ENCODE measurements at places on chromosomes 5 and 9.

- no peak for DNase-seq
Measured at GRCh38 chr5:53488195-53488722, 7.8 kb downstream of the FST start.

GRCh38 chr5:30959238-30959637, 234.2 kb upstream of the CDH6 start:
- no peak for DNase-seq

GRCh38 chr9:130626249-130626996, 38.0 kb upstream of the PRDM12 start:
- no peak for DNase-seq

DNA sequence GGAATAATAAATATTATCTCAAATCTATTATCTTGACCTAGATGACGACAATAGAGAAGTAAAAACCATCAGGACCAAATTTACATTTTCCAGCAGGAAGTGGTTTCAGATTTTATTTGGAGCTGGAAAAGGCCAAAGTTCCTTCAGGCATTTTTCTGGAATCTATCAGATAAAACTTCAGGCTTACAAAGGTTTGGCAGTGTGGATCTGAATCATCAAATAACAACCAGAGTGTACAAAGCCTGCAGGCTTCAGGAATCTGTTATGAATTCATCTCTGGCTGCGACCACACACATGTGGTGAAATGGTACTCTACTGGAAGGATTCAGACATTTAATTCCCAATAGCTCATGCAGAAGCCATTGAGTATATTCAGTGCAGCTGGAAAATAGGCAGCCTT, 726.4 kb upstream of the GRAMD2B start:
- no peak for DNase-seq

DNA sequence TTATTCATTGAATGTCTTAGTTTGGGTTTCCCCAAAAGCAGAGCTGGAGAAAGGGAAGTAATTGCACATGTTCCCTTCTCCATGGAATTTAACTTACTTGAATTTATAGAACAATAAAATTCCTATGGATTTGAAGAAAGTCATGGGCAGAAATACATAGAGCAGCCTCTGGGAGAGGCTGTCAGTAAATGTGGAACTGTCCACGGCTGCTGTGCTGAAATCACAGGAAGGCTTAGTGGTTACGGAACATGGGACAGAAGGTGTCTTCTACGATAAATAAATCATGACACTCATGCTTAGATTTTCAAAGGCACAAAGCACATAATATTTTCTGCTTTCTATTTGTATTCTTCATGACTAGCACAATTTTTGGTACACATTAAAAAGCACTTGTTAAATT, 440.6 kb upstream of the IZUMO3 start:
- DNase-seq: no peak

- DNase-seq: no peak
Measured at GRCh38 chr9:129832982-129833381, 2.1 kb downstream of the C9orf78 start.

- no peak for DNase-seq
Measured at GRCh38 chr5:166119506-166119905, 2171.9 kb upstream of the WWC1 start.

- no peak for DNase-seq
Measured at GRCh38 chr9:101791938-101792337, 53.5 kb upstream of the GRIN3A start.

DNA sequence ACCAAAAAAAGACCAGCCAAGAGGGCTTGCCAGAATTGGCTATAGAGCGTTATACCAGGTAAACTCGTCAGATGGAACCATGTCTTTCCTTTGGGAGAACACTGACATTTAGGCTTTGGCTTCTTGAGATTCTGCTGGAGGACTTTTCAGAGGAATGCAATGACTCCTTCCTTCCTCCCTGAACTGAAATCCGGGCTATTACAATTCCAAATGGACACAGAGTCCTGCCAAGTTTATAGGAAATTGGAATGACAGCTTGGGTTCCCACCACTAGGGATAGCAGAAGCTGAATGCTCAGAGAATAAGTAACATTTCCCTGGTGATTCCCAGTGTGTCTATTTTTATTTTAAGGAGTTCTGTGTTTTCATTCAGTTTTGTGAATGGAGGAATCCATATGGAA, 143.0 kb downstream of the FGF1 start:
- DNase-seq: no peak

GRCh38 chr9:93288341-93288740, 104.4 kb downstream of the WNK2 start:
- no peak for DNase-seq

DNA sequence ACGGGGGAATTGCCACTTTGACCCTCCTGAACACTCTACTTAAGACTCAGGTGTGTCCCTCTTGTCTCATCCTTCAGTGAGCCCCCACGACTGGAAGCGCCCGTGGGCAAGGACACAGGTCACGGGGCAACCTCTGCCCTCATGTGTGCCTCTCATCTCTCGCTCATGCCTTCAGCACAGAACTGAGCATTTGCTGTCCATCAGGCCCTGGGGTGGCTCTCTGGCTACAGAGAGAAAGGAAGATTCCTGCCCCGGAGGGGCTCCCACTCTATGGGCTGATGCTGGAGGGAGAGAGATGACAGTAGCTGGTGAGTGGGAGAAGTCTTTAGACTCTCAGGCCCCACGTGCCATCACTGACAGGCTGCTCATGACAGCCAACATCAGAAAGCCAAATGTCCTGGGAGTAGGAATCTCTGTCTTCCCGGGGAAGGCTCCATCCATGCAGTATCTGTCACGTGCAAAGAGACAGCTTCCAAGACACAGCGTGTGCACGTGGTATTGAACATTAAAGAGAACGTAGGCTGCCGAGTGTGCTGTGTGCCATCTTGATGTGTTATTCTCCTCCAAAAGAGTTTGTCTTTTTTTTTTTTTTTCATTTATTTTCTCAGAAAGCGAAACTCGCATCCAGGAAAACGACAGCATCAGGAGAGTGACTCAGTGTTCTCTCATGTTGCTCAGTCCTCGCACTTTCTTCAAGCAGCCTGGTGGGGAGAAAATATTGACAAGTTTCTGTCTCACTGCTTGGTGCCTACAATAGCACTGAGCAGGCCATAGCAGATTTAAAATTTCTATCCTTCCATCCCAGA, 190.5 kb downstream of the GAS1 start:
- no peak for DNase-seq

DNA sequence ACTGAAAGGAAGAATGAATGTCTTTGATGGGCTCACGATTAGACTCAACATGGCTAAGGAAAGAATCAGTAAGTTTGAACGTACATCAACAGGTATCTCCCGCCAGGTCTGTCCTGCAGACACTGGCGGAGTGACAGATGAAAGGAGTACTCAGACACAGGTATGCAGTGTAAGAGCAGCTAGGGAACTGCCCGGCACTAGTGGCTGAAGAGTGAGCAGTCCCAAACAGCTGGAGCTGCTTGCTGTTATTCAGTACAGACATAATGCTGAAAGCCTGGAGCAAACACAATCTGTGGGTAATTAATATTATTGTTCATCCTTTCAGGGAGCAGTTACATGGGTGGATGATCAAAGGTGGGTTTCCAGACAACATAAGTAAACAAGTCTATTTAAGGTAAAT, 835.5 kb downstream of the TLE4 start:
- DNase-seq: no peak

GRCh38 chr9:95791695-95792094, 83.8 kb upstream of the ERCC6L2 start:
- no peak for DNase-seq

DNA sequence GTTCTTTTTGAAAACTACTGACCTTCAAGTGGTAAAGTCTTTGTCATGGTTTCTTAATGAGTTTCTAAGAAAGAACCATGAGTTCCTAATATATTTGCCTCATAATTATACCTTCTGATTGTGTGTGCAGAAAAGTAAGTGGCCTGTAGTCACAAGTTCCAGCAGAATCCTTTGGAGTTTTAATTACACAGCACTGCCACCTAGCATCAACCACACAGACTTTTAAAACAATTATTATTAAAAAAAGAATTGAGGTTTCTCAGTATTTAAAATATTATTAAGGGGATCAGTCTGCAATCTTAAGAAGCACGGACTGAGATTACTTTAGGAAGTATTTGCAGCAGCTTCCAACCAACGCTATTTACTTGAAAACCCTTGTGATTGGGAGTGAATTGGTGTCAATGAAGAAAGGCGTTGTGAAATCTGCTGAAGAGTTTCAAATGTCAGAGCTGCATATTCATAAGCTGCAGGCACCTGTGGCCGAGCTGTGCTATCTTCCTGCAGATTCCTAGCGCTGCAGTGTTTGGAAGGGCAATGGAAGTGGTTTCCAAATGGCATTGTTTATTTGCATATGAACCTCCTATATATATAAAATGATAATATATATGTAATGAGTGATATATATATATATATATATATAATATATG, 1074.2 kb upstream of the WWC1 start:
- DNase-seq: no peak

DNA sequence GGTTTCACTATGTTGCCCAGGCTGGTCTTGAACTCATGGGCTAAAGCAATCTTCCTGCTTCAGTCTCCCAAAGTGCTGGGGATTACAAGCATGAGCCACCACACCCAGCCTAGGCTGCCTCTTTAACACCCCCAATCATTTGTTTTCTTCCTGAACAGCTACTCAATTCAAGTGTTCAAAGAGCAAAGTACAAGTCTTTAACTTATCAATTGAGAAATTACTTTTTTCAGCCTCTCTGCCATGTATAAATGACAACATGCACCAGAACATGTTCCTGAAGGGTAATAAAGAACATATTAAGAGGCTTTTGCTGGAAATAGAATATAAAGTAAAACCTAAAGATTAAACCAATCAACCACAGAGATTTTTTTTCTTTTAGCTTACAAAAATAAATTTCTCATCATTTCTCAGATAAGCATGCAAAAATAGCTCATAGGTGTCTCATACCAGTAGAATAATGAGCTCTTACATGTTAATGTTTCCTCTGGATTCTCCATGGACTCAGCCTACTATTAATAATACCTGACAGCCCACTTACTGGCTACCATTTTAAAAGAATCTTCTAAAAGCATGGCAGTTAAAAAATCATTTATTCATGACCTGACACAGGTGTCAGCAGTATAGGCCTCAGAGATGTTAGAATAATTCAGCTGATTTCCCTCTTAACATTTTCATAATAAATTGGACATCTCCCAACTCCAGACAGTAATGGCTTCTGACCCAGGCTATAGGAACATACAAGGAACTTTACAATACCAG, 60.0 kb downstream of the MCTP1 start:
- DNase-seq: no peak

GRCh38 chr9:134690946-134691694, 49.5 kb downstream of the COL5A1 start:
- no peak for DNase-seq

DNA sequence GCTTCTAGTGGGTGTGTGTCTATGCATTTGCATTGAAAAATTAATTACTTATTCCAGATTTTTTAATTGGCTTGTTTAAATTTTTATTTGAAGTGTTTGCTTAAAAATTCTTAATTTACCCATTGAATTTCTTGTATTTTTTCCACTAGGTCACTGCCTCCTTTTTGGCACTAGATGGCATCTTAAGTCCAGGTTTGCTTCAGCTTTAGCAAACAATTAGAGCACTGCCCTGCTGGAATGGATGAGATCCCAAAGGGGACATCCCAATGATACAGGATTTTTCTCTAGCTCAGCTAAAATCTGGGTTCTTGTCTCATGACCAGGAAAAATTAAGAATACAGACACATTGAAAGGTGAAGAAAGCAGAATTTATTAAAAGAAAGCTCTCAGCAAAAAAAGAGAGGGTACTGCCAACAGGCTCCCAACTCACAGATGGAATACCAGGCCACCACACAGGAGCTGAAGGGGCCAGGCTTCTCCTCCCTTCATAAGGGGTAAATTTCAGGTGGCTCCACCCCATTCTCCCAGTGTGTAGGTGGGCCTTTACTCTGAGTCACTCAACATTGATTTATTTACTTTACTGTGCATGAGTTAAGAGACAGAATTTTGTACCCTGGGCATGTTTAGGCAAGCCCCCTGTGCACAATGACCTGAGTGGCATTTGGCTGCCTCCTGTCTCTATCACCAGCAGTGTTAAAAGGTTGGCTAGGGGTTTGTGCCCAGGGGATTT, 532.4 kb downstream of the ANXA1 start:
- DNase-seq: no peak

DNA sequence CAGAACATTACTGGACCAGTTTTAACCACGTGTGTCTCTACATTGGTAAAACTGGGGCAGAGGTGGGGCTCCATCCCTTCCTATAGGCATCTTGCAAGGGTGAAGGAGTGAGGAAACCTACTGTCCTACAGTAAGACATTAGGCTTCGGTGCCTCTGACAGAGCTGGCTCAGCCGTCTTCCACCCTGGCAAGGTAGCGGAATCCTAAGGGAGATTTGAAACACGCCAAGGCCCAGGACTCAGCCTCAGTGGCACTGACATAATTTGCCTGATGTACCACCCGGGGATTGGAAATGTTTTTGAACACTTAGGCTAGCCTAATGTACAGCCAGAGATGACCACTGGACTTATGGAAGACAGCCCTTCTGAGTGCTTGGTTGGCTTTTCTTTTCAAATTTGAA, 329.7 kb upstream of the IRX1 start:
- DNase-seq: no peak

DNA sequence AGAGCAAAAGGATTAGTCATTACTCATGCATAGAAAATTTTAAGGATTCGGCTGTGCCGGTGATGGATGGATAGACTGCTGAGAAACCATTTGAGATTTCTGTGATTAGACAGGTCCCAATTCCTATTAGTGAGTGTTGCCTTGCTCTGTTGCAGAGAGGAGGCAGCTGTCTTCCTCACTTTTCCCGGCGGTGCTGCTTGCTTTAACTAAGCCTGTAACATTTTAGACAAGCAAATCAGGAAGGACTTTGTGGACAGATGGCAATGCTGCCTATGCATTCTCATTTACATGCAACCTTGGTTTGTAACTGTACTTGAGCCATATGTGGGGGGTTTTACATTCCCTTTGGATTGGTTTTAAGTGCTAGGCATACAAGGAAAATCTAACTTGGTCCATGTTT, 1176.3 kb downstream of the CDH18 start:
- DNase-seq: no peak

GRCh38 chr5:80033513-80033912, 1.6 kb upstream of the THBS4 start:
- peak; percentile 5 for DNase-seq

DNA sequence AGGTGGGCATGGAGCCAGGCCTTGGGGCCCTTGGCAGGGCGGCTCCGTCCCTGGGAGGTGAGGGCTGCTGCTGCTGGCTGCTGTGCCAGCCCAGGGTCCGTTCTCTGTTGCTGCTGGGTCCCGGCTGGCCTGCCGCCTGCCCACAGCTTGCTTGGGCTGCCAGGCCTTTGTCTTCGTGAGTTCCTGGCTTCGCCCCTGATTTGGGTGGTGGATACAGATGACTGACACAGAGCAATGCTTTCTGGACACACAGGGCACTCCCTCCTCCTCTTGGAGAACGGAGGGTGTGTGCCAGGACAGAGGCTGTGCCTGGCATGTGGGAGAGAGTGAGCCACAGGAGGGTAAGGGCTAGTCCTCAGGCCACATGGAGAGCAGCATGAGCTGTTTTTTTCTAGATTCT, 166.1 kb downstream of the MACROH2A1 start:
- no peak for DNase-seq

- no peak for DNase-seq
Measured at GRCh38 chr9:125476645-125477044, 215.0 kb downstream of the GAPVD1 start.
